ENCODE measurements at places on chromosomes 4 and X.

DNA sequence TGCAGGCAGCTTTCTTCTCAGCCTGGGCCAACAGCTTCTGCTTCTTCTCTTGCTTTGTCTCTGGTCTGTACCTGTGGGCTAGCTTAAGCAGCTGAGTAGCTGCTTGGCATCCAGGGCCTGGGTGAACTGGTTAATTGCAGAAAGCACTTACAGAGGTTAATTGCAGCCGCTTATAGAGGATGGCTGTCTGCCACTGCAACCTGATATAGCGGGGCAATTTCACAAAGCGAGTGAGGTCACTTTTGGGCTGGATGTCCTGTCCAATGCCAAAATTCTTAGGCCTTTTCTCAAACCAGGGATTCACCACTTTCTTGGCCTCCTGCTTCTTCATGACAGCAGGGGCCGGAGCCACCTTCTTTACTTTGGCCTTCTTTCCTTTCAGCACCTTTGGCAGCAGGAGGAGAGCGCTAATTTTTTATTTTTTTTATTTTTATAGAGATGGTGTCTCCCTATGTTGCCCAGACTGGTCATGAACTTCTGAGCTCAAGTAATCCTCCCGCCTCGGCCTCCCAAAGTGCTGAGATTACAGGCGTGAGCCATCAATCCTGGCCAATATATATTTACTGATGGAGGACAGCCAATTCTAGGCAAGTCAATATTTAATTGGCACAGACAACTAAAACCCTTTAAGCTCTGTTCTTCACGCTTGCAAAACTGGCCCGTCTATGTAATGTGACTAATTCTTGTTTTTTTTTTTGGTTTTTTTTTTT is 61.0 kb downstream of the ENOPH1 start:
- no peak for DNase-seq

GRCh38 chr4:121277194-121278105 is 103.4 kb downstream of the QRFPR start:
- DNase-seq, result no peak

- DNase-seq, result no peak
Measured at GRCh38 chrX:12997906-12998687, 23.2 kb downstream of the TMSB4X start.

- DNase-seq, result no peak
Measured at GRCh38 chr4:24956763-24957162, 43.9 kb upstream of the CCDC149 start.

- no peak for DNase-seq
Measured at GRCh38 chr4:150999086-150999485, 16.0 kb downstream of the LRBA start.

- DNase-seq, result no peak
Measured at GRCh38 chrX:103253608-103254007, 1.3 kb downstream of the TCEAL8 start.

DNA sequence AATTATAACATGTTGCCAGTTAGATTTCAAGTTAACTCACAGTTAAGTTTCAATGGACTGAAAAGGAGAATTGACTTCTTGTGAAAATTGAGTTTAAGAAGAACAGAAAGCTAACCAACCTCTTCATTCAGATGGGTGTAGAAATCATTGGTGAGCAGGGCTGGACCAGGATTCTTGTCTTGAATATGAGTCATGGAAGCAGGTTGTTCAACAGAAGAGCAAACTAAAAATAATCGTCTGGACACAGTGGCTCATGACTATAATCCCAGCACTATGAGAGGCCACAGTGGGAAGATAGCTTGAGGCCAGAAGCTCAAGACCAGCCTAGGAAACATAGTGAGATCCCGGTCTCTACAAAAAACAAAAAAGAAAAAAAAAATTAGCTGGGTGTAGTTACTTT is 98.2 kb downstream of the ARSJ start:
- DNase-seq, result no peak

- DNase-seq, result no peak
Measured at GRCh38 chr4:113919611-113920010, 59.8 kb downstream of the ARSJ start.

DNA sequence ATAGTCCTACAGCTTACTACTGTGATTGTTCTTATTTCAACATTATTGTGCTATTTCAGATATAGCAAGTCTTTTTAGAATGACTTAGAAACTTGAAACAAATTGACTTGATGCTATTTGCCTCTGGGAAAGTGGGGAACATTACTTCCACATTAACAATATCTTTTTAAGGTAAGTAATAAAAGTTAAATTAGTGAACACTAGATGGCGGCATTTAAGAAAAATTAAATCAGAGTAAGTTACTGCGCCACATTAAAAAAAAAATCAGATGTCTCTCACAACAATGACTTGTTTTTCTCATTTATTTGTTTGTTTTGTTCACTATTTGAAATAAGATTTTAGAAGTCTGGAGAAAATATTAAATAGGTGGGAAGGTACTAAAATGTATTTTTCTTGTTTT is 1026.9 kb upstream of the SLIT2 start:
- no peak for DNase-seq

GRCh38 chr4:169377367-169377766 is 106.6 kb upstream of the SH3RF1 start:
- no peak for DNase-seq

- DNase-seq, result no peak
Measured at GRCh38 chr4:7341491-7342222, 93.1 kb downstream of the PSAPL1 start.

DNA sequence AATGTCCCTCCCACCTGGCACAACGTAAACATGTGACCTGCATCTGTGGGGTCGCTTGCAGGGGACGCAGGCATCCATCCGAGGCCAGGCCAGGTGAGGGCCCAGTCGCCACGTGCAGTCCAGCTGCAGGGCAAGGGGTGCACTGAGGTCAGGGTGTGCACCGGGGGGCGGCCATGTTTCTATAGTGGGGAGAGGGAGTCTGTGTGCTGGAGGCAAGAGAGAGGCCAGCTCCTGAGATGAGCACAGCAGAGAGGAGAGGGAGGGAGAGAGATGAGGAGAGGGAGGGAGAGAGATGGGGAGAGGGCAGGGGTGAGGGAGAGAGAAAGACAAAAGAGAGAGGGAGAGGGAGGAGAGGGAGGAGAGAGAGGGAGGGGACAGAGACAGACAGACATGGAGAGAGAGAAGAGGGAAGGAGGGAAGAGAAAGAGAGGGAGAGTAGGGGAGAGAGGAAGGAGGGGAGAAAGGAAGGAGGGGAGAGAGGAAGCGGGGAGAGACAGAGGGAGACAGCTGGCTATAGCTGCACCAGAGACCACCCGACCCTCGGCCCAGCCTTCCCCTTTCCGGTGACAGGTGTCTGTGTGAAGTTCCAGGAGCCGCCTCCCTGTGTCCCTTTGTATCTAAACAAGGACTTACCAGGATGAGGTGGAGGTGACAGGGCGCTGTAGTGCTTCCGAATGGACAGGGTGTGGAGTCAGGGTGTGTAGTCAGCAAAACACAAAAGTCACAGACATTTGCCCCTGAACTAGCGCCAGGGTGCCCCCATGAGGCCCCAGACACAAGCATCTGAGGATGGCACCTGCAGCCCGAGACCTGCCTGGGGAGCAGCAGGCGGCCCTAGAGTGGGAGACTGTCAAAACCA is 68.7 kb downstream of the ADRA2C start:
- no peak for DNase-seq

GRCh38 chrX:9682456-9682855 is 83.2 kb downstream of the GPR143 start:
- no peak for DNase-seq

- no peak for DNase-seq
Measured at GRCh38 chr4:145048817-145049216, 49.2 kb downstream of the ANAPC10 start.

- DNase-seq, result peak; percentile 11
Measured at GRCh38 chr4:77232653-77233052, 75.6 kb downstream of the CCNG2 start.

DNA sequence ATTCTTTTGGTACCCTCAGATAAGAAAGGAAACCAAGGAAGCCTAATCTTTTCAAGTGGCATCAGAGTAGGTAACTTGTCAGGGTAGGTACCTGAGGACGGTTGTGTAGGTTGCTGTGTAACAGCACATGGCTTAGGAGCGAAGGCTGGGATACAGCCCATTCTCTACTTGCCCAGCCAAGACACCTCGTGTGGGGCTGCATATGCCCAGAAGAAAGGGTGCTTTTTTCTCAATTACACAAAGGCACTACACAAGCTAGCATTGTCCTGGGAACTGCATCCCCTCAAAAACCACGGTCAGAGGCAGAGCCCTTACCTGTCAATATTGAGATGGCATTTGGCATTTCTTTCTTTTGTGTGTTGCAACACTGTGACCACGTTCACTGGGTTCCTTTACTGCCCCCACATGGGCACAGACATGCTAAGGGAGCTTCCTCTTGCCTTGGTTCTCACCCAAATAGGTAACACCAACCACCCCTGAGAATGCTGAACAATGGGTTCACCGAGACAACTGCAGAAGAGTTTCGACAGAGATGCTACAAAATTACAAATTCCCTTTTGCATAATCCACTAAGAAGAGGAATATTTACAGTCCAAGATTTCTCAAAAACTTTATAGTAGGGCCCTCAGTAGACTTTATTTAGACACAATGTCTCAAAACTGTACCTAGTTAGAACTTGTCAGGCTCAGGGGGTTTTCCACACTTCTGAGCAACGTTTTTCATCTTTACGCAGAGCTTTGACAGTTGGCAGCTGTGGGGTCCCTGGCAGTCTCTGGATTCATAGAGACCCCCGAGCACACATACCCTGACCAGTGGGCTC is 35.8 kb upstream of the TNIP3 start:
- DNase-seq, result no peak
